Ovary (tissue), 10 donors: ENCODE measurements at places on chromosomes 3 and 15. TPM values are rescaled to one million over a fixed set of nuclear protein-coding genes. Genes with fewer than 3 reads are reported as not detected.

The SEMA3F gene
- polyA plus RNA-seq, result 3.5 TPM

The XCR1 gene
- 1.2 TPM for polyA plus RNA-seq

The RBP2 gene
- polyA plus RNA-seq, result 0.13 TPM

The NDN gene
- 105 TPM for polyA plus RNA-seq

The SOX14 gene
- not detected for polyA plus RNA-seq

The PLAAT1 gene
- polyA plus RNA-seq, result 1.9 TPM

The OR5H15 gene
- not detected for polyA plus RNA-seq

DNA sequence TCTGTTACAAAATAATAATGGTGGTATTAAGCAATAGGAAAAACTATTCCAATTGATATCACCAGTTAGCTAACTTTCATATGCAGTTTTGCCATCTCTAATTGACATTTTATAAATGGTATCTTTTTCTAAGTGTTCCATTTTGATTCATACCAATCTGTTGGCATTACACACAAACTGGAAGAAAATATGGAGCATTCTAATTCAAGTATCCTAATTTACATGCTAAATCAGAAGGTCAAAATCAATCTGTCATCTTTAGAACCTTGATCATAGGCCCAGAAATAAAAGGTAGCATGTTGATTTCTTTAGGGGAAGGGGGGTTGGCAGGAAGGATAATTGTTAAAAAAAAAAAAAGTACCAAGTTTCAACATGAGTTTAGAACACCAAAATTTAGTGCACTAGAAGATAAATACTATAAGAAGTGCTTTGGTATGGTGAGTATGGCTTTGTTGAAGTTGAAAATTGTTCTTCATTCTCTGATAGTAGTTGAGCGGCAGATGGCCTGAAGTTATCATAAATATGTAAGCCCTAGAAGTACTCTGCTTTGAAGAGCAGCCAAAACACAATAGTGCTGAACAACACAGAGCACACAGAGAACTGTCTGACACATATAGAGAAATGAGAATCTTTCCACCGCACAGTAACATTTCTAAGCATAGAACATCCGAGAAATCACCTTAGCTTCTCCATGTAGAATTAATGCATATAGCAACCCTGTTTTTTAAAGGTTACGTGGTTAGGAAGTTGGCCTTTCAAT is 130.1 kb downstream of the TAFA4 start:
- DNase-seq, result no peak

- no peak for DNase-seq
These were observed 19.9 kb upstream of the POLR2M start for GRCh38 chr15:57686657-57687056.

DNA sequence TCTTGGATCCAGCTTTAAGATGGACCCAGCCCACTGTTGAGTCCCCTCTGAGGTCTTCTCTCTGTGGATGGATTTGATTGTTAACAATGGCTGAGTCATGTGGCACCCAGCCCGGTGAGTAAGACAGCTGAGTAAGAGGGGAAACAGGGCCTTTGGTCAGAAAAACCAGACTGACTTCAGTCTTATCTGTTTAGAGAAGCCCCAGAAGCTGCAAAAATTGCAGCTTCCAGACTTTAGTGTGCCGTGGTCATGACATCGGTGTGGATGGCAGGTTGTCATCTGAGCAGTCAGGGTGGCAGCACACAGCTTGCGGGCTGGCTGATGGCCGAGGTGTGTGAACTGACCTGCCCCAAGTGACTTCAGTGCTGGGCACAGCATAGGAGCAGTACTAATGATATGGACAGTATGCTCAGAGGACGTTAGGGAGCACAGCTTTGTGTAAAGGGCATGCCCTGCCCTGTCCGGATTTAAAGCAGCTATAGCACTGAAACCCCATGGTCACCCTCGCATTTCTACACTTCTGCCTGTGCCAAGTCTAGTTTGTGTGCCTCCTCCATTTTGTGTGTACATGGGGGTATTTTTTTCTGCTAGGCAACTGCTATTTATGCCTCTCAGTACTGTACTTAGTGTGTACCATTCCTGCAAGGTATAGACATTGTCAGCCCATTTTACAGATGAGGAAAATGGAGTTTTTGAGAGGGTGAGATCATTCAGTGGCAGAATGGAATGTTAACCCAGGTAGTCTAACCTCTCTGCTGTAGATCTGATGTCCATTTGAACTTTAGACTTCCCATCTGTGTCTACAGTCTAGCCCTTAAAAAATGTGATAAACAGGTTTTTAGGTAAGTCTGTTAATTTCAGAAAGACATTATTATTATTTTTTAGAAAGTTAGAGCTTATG is 44.4 kb downstream of the FLNB start:
- DNase-seq, result peak; percentile 85

- peak; percentile 23 for DNase-seq
These were observed 16.0 kb downstream of the CMSS1 start for GRCh38 chr3:99833617-99834205.

- DNase-seq, result no peak
These were observed 280.3 kb downstream of the XXYLT1 start for GRCh38 chr3:194990454-194991337.

DNA sequence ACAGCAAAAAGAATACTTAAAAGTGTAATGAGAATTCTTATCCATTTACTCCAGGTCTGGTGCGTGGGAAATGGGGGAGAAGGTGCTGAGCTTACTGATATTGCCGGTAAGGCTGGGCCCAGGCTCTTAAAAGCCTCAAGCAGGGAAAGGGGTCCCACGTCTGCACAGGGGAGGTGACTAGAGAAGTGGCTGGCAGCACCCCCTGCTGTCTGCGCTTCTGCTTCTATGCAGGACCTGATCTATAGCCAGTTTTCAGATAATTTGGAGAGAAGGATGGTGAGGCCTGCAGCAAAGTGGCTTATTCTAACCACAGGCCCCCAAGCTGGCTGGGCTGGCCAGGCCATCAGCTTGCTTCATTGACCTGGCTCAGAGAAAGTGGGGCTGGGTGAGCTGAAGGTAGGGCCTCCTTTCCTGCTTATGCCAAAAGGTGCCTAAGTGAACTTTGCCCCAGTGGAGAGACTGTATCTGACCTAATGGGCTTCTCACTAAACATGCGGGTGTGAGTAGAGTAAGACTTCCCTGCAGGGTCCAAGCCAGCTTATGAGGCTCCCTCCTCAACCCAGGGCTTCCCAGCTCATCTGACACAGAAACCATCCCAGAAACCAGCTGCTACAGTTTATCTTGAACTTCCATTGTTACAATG is 30.9 kb upstream of the ATP1B3 start:
- DNase-seq, result no peak

- DNase-seq, result no peak
These were observed 236.4 kb upstream of the RARB start for GRCh38 chr3:25191673-25192072.

DNA sequence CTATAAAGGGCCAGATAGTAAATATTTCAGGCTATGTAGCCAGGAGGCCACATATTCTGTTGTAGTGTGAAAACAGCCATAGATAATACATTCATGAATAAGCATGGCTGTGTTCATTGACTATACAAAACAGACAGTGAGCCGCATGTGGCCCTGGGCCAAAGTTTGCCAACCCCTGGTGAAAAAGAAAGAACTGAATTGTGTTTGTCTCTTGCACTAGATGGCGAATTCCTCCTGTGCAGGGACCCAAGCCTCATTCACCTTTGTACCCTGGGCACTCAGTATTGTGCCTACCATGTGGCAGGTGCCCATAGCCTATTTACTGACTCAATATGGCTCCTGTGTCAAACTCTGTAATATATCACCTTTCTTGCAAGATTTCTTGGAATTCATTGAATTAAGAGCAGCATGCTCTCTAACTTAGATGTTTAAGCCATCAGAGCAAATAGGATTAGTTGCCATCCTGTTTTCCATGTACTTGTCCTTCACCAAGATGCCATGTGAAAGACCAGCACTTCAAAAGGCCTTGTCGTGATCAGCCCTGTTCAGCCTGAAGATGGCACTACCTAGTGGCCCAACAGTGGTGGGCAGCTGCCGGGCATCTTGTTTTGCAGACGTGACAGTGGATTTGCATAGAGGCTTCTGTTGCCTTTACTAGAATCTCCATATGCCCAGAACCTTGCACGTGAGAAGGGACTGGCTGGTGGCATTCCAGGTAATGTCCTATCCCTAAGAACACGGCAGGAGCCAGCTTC is 50.9 kb upstream of the CMTM7 start:
- no peak for DNase-seq

GRCh38 chr3:39095778-39096177 is 11.6 kb downstream of the GORASP1 start:
- DNase-seq, result no peak

GRCh38 chr3:195004512-195005250 is 266.3 kb downstream of the XXYLT1 start:
- DNase-seq, result peak; percentile 2

DNA sequence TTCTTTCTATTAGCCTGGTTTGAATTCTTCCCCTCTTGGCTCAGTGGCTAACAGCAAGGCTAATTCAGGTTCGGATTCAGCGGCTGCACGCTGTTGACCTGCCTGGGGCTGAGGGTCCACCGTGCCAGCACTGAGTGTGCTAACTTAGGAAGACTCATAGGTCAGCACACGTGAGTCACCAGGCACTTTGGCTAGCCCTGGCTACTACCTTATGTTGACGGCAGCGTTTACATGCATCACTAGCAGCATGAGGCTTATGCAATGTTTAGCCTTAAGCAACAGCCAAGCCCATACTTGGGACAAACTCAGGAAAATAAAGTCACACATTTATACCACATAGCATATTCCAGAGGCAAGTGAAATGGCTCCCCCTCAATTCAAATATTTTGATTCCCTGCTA is 137.7 kb downstream of the RAB11A start:
- no peak for DNase-seq

- no peak for DNase-seq
These were observed 7.9 kb upstream of the SYNM start for GRCh38 chr15:99096894-99097426.
